ENCODE measurements at places on chromosomes 1 and 21.

- no peak for DNase-seq
These were observed 8.1 kb downstream of the C1orf116 start for GRCh38 chr1:207024202-207025145.

DNA sequence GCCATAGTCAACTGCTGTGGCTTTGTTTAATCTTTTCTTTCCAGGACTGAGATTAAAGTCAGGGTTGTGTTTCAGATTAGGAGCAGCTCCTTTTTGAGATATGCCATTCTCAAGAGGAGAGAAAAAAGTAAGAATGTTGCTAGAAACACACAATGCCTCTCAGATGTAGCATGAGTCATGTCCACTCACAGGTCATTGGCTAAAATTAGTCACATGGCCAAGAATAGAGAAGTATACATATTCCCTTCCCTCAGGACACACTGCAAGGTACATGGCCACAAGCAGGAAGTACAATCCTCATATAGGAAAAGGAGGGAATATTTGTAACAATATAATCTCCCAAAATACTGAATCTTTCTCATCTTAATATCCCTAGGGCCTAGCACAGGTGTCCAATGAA, 141.9 kb upstream of the PTBP2 start:
- DNase-seq = no peak

DNA sequence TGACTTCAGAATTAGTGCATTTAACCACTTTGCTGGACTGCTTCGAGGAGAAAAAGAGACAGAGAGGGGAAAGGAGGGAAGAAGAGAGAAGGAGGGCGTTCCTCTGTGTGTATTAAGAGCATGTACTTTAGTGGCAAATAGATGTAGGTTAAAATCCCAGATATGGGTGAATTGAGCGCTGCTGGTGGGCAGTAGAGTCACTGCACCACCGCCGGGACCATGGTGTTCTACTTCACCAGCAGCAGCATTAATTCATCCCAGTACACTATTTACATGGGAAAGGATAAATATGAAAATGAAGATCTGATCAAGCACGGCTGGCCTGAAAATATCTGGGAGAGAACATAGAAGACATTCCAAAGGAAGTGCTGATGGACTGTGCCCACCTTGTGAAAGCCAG, 20.9 kb upstream of the PPIE start:
- DNase-seq = no peak

DNA sequence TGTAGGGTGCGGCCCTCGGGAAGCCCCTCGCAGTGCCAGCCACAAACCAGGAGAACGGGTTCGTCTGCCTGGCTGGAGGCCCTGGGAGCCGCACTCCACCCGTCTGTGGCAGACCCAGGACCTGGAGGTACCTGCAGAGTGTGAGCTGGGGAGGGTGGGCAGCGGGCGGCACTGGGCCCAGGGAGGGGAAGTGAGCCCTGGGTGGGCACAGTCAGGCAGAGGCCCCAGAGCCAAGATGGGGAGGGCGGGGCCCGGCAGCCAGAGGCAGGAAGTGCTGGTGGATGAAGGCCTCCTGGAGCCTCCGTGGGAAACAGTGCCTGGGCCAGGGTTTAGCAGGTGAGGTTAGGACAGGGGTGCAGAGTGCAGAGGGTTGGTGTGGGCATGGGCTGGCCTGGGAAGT, 4.0 kb upstream of the PEX10 start:
- no peak for DNase-seq

DNA sequence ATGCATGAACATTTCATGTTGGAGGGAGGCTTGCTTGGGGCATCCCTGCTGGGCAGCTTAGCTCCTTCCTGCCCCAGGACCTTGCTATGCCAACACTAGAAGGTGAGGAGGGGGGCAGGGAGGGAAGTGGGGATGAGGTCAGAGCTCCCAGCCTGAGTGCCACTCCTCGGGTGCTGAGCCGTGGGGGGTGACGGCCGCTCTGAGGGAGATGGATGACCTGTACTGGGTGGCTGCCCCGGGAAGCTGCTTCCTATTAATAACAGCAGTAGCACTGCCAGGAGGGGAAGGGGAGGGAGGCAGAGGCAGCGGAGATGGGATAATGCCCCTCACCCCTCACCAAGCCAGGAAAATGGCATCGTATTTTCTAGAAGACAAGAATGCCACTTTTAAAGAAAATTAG, 60.6 kb downstream of the UBIAD1 start:
- DNase-seq = no peak

- DNase-seq = no peak
These were observed 111.9 kb downstream of the ZBTB18 start for GRCh38 chr1:244162786-244163530.

DNA sequence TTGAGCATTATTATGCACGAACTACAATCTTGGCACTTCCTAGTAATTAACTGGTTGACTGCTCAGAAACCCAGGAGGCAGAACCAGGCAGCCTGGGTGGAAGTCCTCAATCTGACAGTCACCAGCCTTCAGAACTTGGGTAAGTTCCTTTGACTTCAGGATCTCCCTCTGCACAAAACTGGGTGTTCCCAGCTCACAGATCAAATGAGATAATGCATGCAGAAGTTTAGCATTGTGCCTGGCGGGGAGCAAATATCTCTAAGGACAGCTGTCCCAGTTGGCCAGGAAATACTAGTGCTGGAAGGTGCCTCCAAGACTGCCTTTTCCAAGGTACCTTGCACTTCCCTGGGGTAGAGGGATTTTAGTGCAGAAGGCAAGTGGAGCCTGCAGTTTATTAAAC, 294.8 kb downstream of the PCP4 start:
- DNase-seq = no peak

DNA sequence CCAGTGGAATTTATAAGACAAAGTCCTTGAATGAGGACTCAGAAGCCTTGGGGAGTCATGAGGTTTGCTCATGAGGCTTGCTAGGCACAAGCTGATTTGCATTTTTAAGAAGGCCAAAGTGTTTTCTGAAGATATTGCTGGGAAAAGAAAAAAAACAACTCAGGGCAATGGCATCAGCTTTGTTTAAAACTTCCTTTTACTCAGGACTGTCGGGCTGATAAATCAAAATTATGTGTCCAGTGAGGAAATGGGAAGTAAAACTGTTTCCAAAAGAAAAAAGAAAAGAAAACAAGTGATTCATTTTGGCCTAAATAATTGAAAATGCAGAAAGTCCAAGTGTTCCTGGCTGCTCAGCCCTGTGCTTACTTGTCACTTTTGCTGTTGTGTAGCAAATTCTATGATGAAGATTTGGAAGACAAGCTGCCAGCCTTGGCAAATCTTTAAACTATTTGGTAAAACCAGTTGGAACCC, 282.4 kb downstream of the HLX start:
- no peak for DNase-seq

- no peak for DNase-seq
These were observed 84.7 kb downstream of the RIPK4 start for GRCh38 chr21:41681939-41682718.

- no peak for DNase-seq
These were observed 18.3 kb upstream of the MAB21L3 start for GRCh38 chr1:116092752-116093489.

- no peak for DNase-seq
These were observed 16.1 kb upstream of the ATP1B1 start for GRCh38 chr1:169090308-169090899.

DNA sequence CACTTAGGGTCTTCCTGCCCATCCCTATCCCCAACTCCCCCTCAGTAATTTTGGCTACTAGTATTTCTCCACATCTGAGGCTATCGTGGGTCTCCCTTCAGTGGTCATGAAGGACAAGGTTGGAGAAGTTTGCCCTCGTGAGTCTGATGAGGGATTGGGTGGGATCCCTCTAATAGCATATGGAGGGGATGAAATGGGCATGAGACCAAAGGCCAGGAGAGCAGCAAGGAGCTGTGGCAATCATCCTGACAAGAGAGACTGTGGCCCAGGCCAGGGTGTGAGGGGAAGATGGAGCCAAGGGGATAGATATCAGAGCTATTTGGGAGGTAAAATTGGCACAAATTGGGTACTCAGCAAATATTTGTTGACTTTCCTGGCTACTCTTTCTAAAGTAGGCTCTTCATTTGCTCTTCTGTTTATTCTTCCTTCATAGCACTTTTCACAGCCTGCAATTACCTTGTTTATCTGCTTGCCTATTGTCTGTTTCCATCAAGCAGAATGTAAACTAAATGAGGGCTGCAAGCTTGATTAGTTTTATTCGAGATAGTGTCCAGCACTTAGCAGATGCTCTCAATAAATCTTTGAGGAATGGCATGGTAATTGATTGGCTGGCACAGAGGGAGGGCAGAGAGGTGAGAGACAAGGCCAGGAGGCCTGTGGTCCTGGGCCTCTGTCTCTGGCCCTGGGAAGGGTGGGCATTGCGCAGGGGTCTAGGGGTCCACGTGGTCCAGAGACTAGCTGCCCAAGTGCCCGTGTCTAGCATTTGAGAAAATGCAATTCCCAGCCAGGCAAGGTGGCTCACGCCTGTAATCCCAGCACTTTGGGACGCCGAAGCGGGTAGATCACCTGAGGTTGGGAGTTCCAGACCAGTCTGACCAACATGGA, 1.5 kb upstream of the PLK3 start:
- no peak for DNase-seq

GRCh38 chr1:113369040-113369439, 21.3 kb upstream of the MAGI3 start:
- DNase-seq = no peak

DNA sequence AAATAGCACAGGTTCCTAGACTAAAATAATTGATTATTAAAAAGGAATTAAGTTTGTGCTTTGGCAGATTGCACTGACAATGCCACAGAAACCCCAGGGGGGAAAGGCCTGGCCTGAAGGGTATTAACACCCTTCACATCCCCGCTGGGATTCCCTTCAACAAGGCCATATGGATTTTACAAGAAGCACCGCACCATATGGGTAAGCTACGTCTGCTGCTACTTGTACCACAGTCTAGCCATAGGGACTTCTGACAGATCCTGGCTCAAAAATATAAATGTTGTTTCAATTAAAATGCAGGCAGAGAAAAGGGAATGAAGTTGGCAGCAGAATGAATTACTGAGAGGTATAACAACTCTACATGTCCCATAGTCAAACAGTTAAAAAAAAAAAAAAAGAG, 101.0 kb downstream of the DENND1B start:
- DNase-seq = no peak

GRCh38 chr21:46443910-46444309, 14.8 kb upstream of the DIP2A start:
- DNase-seq = no peak

DNA sequence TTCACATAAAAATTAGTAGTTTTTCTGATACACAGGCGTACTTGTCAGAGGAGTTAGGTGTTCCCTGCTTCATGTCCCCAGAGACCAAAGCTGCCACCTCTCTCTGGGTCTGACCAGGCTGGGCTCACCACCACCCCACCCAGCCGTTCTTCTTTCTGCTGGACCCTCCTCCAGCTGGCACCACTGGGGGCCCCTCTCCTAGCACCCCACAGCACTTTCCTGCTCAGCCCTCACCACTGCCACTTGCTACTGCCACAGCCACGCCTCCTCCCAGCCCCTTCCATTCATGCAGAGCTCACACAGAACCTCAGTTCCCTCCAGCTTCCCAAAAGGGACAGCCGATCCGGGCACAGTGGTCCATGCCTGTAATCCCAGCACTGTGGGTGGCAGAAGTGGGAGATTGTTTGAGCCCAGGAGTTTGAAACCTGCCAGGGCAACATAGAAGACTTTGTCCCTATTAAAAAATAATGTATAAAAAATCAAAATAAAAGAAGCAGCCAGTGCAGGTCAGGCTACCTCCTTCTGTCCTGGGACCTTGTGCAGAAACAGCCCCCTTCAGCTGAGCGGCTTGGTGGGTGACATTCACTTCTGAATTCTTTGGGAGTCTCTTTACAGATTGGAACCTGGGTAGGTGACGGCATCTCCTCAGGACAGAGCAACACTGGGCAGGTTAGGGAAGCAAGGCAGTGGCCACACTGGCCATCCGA, 208.3 kb downstream of the TOMM20 start:
- no peak for DNase-seq

DNA sequence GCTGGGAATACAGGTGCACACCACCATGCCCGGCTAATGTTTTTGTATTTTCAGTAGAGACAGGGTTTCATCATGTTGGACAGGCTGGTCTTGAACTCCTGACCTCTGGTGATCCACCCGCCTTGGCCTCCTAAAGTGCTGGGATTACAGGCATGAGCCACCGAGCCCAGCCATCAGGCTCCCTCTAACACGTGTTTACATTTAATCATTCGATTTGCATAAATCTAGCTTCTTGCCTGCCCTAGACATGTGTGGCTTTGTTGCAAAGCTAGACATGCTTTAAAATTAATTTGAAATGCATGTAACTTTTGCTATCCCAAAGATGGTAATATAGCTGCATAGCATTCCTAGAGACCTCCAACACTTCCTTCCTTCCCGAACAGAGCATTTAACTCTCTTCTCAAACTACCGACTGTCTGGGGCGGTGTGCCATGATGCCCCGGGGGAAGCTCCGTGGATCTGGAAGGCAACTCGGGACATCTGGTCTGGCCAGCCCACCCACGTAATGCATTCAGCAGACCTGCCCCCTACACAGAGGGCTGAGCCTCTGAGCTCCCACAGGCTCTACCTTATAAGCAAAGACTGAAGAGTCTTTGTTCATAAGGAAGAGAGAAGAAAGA, 34.6 kb upstream of the NID1 start:
- no peak for DNase-seq

DNA sequence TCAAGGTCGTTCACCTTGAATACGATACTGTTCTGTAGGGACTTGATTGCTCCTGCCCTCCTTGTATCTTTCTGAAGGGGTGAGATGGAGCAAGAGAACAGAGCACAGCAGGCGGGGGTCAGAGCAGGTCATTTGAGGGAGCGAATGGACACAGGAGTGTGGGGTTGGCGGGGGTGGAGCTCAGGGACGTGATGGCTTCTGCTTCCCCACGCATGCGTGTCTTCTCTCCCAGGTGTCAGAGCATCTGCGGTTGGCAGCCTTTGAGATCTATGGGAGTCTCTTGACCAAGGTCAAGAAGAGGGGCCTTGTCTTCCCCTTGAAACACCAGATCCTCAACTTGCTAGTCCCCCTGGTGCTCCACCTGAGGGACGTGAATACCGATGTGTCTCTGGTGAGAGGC, 63.9 kb downstream of the INAVA start:
- DNase-seq = no peak

GRCh38 chr1:78165816-78166215, 120.0 kb downstream of the GIPC2 start:
- no peak for DNase-seq

DNA sequence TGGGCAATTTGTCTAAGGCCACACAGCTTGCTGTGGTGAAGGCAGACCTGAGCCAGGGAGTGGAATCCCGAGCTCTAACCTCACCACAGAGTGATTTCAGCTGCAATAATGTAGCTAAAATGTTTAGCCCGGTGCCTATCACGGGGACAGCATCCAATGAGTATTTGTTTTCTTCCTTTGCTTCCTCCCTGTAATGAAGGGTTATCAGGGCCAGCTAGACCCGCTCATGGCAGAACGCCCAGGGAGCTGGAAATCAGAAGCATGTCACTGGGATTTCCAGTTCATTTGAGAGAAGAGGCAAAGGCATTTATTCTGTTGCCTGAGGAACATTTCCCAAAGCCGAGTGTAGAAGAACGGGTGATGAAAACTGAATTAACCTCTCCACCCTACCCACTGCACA, 183.1 kb downstream of the ZSCAN20 start:
- no peak for DNase-seq

GRCh38 chr1:26740023-26740634, 44.3 kb downstream of the ARID1A start:
- no peak for DNase-seq
